ENCODE measurements at places on chromosomes 16 and 17.

GRCh38 chr17:48311324-48311723, 118.7 kb downstream of the SKAP1 start:
- DNase-seq = no peak

GRCh38 chr17:65797809-65798208, 236.4 kb upstream of the AXIN2 start:
- peak; percentile 6 for DNase-seq

DNA sequence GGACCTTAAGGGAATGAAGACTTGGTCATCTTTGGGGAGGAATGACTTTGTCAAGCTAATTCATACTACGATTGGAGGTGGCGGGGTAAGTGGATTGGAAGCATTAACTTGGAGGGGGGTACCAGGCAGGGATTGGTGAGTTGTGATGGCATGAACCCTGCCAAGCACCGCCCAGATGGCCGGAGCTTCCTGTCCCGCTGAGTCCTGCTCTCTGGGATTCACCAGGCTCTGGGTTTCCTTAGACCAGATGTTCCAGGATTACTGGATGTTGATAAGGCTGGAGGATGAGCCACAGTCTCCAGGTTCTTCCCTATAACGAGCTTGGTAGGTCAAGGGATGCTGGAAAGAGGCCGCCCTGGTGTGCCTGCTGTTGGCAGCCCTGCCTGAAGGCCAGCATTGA, 154.9 kb downstream of the SDK2 start:
- no peak for DNase-seq

DNA sequence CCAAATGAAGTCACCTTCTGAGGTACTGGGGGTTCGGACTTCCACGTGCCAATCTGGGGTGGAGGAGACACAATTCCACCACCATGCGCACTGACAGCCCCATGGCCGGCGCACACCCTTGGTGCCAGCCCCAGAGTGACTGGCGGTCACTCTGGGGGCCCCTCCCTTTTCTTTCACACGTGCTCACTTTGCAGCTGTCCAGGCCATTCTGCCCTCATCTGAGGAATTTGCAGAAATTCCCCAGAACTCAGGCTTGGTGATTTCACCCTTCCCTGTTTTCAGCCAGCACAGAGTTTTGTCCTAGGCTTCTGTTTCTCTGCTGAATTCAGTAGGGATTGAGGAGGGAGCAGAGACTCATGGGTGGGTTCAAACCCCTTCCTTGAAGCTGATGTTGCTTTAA, 54.8 kb downstream of the CDRT4 start:
- no peak for DNase-seq

DNA sequence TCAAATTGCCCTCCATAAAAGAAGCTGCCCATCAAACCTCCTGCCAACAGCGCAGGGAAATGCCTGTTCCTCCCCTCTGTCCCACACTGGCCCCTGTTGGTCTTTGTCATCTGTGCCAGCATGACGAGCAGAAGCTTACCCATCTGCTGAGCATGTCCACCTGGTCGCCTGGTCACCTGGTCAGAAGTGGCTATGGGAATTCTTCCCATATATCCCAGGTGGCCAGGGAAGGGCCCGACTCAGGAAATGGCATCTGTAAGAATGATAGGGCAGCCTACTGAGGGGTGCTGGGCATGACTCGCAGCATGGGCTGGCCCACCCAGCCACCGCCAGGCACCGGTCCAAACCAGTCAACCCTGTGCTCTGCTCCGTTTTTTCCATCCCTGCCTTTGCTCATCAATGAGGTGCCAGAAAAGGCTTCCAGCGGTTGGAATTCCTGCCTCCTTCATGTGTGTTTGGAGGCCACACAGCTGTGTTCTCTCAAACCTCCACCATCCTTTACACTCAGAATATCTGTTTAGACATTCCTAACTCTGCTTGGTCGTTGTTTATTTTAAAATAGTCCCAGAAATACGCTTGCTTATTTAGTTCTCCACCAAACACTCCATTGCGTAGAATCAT, 145.2 kb downstream of the CLEC16A start:
- DNase-seq = no peak

DNA sequence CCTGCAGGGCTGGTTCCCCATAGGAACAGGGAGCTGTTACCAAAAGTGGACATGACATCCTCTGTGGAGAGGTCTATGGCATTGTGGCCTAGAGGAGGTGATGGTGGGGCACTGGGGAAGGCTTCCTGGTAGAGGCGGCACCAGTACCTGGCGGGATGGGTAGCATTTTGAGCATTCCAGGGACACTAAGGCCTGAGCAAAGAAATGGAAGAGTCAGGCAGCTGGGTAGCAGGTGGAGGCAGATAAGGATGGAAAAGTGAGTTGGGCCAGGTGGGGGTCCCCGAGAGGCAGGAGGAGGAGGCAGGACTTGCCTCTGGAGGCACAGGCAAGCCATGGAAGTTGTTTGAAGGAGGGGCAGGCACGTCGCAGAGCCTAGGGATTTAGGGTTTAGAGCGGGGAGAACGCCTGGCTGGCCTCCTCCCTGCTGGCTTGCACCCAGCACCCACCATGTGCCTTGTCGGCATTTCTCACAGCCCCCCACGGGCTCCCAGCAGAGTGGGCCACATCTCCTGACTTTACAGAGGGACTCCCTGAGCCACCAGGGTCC, 5.1 kb upstream of the ADCY7 start:
- no peak for DNase-seq
